ENCODE measurements at places on chromosomes 7 and 10. TPM values are rescaled to one million over a fixed set of nuclear protein-coding genes. Genes with fewer than 3 reads are reported as not detected.

OR6V1 gene
- not detected for total RNA-seq

ADCYAP1R1 gene
- not detected for total RNA-seq

PCLO gene
- 0.02 TPM for total RNA-seq

DNAJC12 gene
- 8.8 TPM for total RNA-seq

NOS3 gene
- 10.4 TPM for total RNA-seq

NANOS1 gene
- total RNA-seq = 0.31 TPM

OR2A42 gene
- total RNA-seq = not detected

TPK1 gene
- 19.1 TPM for total RNA-seq

Measured in activated CD4-positive, alpha-beta memory T cell treated with anti-CD3 and anti-CD28 coated beads for 36 hours (primary cell).